Non-pigmented ciliary epithelial cell (primary cell): ENCODE measurements at places on chromosomes 4 and X.

- no peak for DNase-seq
These were observed 50.2 kb upstream of the MAP9 start for GRCh38 chr4:155426953-155427352.

GRCh38 chr4:107987916-107988762 lies 1.6 kb upstream of the HADH start:
- no peak for DNase-seq

- DNase-seq = no peak
These were observed 443.6 kb downstream of the UBE2NL start for GRCh38 chrX:144327495-144327894.

GRCh38 chrX:13821738-13822137 lies 4.8 kb upstream of the GPM6B start:
- DNase-seq = no peak

DNA sequence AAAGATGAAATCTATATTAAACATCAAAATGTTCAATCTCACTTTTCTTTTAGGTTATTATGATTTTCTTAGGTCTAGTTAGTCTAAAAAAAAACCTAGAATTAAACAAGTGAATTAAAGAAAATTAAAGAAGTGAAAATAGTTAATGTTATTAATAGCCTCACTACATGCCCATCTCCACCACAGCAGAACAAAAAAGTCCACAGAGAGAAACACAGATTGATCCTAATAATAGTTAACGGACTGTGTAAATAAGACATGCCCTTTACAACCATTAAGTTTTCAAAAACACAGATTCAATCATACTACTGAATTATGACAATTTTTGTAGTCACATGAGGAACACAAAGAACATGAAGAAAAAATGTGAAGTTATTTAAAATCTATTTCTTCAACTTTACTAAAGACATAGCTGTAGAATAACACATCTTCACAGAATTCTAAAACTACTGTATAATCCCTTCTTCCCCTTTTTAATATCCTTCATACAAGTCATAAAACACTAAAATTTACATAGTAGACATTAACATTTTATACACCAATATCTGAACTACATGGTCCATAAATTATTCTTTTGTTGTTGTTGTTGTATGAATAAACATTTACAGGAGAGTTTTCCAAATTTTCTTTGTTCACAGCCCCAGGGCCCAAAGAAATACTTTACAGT lies 15.3 kb downstream of the HELQ start:
- no peak for DNase-seq
